GM06990 (cell line): ENCODE measurements at places on chromosomes 7 and 10.

DNA sequence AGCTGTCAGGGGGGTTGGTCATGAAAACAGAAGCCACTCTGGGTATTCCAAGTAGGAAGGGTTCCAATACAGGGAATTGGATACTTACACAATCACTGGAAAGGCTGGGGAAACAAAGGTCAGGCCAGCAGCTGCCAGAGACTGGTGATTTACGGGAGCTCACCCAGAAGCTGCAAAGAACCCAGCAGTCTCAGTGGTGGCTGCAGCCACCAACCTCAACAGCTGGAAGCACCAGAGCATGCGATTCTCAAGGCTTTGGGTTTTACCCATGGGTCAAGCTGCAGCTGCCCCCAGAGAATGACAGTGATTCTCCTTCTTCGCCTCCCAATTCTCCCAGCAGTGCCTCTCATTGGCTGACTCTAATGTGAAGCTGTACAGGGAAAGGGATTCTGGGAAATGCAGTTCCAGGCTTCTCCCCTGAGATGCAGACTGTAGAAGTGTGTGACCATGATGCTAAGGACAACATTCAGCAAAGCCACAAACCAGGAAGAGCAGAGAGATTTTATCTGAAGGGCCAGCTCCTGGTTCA is 107.2 kb upstream of the TCF7L2 start:
- peak; percentile 25 for DNase-seq

- no peak for DNase-seq
Observed at GRCh38 chr7:12625836-12626235, 55.3 kb downstream of the SCIN start.

DNA sequence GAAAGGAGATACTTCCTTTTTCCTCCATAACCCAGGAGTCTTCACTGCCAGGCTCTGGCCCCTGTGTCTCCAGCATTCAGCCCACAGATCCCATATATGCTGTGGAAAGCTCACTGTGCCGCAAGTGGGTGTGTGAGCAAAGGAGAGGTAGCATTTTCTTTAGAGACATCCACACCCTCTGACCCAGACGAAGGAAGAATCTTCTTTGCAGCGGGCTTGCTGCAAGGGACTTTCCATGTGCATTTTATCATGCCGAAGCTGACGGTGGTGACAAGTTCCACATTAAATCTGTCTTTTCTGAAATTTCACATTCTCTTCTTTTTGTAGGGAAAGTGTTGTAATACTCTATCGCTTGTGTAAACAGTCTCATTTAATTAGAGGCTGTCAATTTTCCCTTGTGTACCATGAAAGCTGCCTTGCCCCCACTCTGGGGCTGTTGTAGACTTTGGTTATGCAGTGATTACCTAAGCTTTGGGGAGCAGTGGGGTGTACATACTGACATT is 409.5 kb downstream of the SUGCT start:
- no peak for DNase-seq

DNA sequence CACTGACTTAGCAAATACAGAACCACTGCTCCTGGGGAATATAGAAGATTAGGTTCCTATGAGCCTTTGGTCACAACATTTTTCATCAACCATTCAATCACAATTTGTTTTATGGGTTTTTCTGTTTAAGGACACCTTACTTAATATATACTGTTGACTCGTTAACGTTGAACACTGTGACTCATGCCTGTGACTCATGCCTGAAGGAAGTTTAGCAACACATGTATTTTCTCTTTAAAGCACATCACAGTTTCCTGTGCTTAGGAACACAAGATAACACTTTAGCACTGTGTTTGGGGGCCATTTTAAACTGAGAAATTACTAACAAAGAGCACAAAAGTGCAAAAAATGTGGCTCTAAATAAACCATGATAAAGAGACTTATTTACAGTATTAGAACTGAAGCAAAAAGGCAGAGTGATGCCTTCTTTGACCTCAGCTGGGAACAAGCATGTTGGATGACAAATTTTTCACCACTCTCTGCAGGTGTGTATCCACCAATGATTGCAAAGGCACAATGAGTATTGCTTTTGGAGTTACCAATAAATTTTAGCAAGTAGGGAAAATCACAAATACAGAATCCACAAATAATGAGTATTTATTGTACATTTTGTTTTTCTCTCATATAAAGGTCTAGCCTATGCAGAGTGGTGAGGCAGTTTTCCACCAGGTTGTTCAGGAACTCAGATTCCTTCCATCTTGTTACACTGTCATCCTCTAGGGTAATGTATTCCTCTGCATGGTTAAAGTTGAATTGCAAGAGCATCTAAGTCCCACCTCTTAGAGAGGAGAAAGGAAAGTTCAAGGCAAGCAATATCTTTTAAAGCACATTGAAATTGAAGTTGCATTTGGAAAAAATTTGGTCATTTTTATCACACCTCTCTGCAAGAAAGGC is 7.3 kb downstream of the FGFBP3 start:
- no peak for DNase-seq

DNA sequence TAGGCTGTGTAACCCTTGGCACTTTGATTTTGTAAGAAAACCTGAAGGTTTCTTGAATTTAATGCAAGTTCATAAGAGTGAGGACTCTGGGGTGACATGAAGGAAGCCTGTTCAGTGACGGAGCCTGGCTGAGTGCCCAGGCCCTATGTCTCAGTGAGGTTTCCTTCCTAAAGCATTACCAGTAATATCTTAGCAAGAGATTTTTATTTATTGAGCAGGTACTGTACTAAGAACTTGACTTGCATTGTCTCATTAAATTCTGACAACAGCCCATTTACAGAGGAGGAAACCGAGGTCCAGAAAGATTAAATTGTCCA is 197.2 kb downstream of the HECW1 start:
- DNase-seq, result no peak

GRCh38 chr7:12820777-12821176 is 133.3 kb downstream of the ARL4A start:
- DNase-seq, result no peak

- DNase-seq, result no peak
Observed at GRCh38 chr7:158530800-158531609, 56.6 kb downstream of the PTPRN2 start.

DNA sequence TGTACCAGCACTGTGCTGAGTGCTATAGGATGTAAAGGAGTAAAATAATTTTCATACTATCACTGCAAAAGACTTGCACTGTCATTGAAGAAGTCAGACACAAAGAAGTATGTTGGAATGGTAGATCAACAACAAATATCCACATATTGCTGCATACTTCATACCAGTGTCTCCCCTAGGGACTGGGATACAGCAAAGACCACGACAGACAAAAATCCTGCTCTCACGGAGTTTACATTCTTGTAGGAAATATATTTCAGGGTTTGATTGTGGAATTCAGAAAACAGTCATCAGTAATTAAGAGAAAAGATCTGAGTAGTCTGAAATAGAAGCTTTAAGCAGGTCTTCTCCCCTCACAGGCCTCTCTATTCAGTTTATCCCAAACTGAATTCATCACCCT is 49.4 kb upstream of the PLXNA4 start:
- no peak for DNase-seq

DNA sequence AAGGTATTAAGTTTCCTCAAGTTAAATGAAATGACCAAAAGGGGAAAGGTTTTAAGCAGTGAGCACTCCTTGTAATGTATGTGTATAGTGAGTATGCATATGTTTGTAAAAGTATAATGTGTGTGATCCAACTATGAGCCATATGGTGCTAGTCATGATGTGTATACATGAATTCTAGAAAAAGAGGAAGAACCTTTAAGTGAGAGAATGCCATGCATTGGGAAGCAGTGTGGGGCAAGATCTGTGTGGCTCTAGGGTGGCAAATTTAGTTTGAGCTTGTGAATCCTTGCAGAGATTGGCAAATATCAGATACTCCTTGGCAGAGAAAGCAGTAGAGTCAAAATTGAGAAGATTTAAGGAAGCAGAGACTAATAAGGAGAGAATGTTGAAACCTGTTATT is 435.0 kb downstream of the AUTS2 start:
- no peak for DNase-seq

DNA sequence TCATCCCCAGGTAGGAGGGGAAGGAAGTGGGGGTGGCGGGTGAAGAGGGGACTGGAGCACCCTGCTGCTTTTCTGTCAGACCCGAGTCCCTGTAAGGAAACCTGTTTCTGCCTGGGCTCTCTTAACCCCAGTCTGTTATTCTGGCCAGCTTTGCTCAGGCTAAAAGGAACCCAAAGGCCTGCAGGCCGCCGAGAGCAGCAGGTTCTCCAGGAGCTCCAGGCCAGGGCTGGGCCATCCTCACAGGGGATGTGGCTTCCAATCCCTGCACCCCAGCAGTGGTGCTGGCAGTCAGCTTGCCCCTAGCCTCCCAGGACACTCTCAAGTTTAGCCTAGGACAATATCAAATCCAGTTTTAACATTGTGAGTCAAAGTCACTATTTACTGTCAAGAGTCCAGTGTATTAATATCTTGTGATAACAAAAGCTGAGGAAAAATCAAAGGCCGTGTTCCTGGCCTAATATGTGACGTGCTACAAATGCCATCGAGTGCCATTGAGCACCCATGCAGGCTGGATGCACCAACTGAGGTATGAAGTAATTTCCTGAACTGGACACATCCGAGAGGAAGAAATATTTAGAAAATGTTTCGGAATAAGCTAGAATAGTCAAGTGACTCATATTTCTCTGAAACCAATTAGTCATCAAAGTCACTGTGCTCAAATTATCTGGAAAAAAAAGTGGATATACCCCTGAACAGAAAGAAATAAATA is 7.0 kb downstream of the PKD1L1 start:
- no peak for DNase-seq

DNA sequence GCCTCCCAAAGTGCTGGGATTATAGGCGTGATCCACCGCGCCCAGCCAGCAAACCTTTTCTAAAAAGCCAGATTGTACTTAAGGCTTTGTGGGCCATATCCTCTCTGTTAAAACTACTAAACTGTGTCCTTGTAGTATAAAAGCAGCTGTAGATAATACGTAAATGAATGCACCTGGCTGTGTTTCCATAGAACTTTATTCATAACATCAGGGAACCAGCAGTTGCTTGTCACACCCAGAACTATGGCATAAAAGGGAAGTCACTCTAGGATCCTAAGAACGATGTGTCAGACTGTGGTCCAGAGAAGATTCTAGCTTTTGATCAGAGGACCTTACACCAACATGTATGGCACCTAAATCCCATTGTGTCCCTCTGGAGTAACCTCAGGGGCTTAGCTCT is 63.0 kb downstream of the DENND2A start:
- no peak for DNase-seq
